ENCODE measurements at places on chromosomes 2 and 18.

DNA sequence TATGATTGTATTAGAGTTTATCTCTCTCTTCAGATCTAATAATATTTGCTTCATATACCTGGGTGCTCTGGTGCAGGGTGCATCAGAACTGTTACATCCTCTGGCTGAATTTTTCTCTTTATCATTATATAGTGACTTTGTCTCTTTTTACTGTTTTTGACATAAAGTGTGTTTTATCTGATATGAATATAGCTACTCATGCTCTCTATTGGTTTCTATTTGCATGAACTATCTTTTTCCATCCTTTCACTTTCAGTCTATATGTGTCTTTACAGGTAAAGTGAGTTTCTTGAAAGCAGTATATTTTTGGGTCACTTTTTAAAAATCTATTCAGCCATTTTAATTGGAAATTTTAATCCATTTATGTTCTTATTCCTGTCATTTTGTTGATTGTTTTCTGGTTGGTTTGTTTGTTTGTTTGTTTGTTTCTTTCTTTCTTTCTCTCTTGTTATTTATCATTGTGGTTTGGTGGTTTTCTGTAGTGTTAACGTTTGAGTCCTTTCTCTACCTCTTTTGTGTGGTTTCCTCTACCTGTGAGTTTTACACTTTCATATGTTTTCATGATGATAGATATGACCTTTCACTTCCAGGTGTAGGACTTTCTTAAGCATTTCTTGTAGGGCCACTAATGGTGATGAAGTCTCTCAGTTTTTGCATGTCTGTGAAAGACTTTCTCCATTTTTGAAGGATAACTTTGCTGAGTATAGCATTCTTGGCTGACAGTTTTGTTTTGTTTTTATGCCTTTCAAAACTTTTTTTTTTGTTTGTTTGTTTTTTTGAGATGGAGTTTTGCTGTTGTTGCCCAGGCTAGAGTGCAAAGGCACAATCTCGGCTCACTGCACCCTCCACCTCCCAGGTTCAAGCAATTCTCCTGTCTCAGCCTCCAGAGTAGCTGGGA is 54.9 kb downstream of the CCNT2 start:
- no peak for DNase-seq

DNA sequence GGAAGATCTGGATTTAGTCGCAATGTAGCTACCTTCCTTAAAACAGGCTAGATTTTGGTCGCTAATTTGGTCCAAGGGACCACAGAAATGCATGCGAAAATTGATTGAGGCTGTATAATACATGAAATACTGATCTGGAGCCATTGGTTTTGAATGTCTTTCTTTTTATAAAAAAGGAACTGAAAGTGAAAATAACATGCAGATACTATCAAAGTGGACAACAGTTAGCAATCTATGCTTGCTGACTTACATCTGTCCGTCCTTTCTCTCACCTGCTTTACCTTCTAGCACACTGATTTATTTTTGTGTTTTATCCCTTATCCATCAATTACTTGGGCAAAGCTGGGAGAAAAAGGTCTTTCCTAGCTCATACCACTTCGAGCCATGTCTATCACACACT is 1459.8 kb upstream of the ACVR2A start:
- no peak for DNase-seq

GRCh38 chr2:149915151-149915550 is 327.6 kb upstream of the MMADHC start:
- DNase-seq = no peak

DNA sequence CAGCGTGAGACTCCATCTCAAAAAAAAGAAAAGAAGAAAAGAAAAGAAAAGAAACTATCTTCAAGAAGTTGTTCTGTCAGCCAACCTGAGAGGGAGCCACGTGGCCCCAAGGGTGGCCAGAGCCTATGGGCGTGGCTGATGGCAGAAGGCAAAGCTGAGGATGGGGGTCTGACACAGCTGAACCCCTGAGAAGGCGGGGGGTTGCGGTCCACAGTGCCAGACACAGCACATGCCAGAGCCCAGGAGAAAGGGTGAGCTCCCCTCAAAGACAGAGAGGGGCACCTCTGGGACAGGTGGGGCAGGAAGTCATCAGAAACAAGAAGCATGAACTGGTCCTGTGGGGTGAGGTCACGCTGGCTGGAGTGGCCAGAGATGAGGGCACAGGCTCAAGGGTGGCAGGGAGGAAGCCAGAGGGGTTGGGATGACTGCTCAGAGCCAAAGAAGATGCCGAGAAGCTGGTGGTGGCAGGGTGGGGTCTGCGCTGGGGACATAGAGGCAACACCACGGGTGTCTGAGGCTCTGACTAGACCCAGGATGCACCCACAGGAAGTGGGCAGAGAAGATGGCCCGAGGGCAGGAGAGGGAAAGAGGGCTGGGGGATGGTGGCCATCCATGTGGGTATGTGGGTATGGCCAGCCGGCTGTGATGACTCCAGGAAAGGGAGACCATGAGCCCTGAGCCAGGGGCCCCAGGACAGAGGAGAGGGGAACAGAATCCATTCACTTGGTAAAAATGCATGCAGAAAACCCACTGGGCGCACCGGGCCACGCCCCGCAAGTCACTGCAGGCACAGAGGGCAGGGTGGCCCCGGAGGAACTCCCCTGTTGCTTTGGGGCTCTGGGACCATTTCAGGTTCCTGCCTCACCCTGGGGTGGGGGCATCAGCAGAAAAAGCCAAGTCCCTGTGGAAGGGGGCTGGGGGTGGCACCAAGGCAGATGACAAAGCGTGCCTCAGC is 8.4 kb downstream of the KIF1A start:
- DNase-seq = no peak

GRCh38 chr2:217398860-217399259 is 539.0 kb upstream of the TNP1 start:
- DNase-seq = no peak

DNA sequence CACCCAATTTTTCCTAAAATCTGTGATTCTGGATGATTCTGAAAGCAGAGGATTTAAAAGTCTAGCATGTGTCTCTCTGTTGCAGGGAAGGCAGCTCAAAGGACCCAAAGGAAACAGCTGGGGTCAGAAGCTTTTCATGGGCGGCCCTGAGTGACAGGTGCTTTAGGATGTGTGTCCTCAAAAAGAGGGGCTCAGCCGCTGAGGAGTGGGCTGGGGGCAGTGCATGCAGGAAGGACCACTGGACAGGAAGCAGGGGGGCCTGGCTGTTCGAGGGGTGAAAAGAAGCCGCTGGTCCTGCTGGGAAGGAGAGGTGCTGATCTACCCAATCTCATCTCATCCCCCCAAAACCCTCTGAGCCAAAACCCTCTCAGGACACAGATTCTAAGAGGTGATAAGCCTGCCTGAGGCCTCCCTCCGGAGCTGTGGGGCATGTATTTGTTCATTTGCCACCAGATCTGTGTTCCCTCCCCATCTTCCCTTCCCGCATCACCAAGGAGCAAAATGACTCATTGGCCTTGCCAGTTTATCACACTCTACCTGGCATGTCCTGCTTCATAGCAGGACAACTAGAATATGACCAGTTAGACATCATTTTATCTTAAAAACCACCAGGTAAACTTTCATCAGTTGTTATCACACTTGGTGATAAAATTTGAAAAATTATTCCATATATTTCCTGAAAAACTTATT is 98.8 kb upstream of the MGAT4A start:
- DNase-seq = no peak

DNA sequence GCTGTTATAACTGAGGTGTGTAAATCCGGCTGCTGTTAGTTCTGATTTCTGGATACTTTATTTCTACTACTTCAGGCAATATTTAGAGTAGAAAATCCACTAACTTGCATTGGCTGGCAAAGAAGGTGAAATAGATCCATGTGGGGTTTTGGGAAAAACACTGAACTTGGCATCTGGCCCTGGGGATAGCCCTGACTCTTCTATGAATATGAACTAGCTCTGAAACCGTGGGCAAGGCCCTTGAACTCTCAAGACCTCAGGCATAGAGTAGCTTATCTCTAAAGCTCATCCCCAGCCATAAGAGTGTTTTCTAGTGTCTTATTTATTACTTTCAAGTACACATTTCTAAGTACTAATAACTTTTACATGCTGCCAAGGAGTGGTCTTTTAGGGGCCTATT is 25.8 kb downstream of the PARD3B start:
- no peak for DNase-seq

- no peak for DNase-seq
Measured at GRCh38 chr2:29447513-29447912, 332.3 kb downstream of the CLIP4 start.

DNA sequence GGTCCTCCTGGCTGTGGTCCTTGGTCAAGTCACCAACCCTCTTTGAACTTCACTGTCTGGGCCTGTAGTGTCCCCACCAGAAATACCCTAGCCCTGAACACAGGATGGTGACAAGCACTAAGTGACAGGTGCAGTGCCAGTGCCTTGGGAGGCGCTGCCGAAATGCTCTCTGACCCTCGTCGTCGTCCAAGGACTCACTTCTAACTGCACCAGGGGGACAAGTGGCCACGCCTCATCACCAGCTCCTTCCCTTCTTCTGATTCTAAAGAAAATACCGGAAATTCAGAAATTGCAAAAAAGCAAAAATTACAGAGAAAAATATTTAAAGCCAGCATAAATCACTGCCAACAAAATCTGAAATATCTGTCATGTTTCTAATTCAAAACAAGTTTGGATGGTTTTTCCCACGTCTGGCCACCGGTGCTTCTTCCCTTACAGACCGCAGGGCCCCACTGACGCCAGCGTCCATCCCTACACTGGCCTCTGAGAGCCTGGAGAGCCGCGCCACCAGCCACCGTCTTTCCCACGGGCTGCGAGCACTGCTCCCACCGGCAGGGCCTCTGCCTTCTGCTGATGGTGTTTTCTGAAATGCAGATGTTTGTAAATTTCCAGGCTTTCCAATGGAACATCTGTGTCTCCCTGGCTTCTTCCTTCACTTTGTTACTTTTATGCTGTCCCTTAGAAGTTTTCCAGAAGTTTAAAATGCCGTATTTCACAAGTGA is 37.4 kb upstream of the GPC1 start:
- DNase-seq = no peak

- no peak for DNase-seq
Measured at GRCh38 chr2:221554769-221555493, 17.2 kb downstream of the EPHA4 start.
